Small intestine (tissue), 16 donors: ENCODE measurements at places on chromosomes 11 and 22.

- H3K36me3 ChIP-seq, result no peaks in the 10 kb centered on the region
- H3K27me3 ChIP-seq, result no peaks in the 10 kb centered on the region
- DNase-seq, result no peak
- H3K4me3 ChIP-seq, result no peak overlapping the region
- H3K27ac ChIP-seq, result no peak overlapping the region
These were observed 81.3 kb upstream of the ARHGAP20 start for GRCh38 chr11:110793556-110793955.

DNA sequence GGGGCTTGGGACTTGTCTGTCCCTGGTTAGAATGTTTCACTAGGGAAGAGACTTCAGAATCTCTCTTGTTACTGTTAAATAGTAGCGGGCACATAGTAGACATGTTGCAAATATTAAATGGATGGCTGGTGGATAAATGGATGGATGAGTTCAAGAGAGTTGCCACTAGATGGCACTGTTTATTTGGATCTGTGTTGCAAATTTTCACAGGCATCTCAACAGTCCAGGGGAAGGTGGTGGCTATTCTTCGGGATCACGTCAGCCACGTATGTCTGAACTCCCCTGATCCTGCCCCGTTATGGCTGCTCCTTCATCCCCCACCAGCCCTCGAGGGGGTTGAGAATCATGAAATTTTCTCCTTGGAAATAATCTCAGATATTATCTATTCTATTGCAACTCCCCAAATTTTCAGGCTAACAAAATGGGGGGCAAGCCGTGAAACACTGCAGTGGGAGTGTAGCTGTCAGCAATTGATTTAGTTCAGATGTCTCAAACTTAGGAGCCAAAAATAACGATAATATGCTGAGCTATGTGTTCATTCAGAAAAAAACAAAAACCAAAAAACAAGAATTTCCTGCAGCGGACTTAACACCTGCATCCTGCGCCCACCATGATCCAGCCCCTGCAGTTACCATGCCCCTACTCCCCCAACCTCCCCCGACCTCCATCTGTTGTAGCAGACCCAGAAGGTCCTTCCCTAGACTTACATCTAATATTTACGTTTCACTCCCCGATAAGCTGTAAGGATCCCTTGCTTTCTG lies 29.1 kb upstream of the BIRC3 start:
- H3K4me3 ChIP-seq, result no peak overlapping the region
- H3K27me3 ChIP-seq, result no peaks in the 10 kb centered on the region
- DNase-seq, result peak; percentile 85
- H3K27ac ChIP-seq, result no peak overlapping the region
- H3K36me3 ChIP-seq, result no peaks in the 10 kb centered on the region

DNA sequence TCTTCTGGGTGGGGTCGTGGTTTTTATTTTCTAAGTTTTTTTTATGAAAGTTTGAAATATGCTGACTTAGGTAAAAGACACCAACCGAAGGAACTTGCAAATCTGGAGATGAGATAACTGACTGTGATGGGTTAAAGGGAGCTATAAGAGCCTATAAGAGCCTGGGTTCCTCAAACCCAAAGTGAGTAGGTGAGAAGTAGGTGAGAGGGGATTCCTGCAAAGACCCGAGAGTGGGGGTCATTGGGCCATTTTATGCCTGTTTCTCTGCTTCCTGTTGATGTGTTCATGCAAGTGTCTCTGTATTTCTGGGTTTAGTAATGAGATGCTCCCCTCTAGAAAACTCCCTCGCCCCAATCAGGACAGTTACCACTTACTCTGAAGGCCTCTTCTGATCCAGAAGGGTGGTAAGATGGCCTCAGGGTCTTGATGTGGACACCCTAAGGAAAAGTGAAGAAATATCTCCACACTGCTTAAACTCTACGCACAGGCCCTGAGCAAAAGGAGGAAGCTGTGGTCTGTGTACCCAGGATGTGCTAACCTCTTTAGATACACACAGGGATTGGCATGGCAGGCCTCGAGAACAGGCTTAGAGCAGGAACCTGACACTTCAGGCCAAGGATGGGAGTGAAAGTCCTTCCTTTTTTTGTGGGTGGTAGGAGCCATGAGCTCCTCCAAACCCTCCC lies 1.8 kb downstream of the FLI1 start:
- H3K36me3 ChIP-seq, result no peaks in the 10 kb centered on the region
- H3K4me3 ChIP-seq, result peak overlapping the region; percentile 62
- no peak for DNase-seq
- H3K4me1 ChIP-seq, result peaks cover 3% of the 10 kb centered on the region
- H3K27me3 ChIP-seq, result peaks cover 65% of the 10 kb centered on the region
- H3K27ac ChIP-seq, result no peak overlapping the region

- H3K36me3 ChIP-seq, result peaks cover 25% of the 10 kb centered on the region
- no peak for DNase-seq
- H3K27me3 ChIP-seq, result no peaks in the 10 kb centered on the region
- H3K27ac ChIP-seq, result no peak overlapping the region
These were observed 344.2 kb downstream of the SHANK2 start for GRCh38 chr11:70908223-70908622.

- no peak overlapping the region for H3K4me3 ChIP-seq
- H3K4me1 ChIP-seq, result peaks cover 2% of the 10 kb centered on the region
- no peak for DNase-seq
- no peaks in the 10 kb centered on the region for H3K36me3 ChIP-seq
- no peak overlapping the region for H3K27ac ChIP-seq
These were observed 22.5 kb upstream of the ADA2 start for GRCh38 chr22:17241576-17242330.

- H3K27ac ChIP-seq, result no peak overlapping the region
- peak; percentile 68 for DNase-seq
- no peaks in the 10 kb centered on the region for H3K36me3 ChIP-seq
- H3K4me3 ChIP-seq, result no peak overlapping the region
These were observed 12.7 kb upstream of the IL10RA start for GRCh38 chr11:117973503-117973860.
